ENCODE measurements at places on chromosomes 5 and 9.

DNA sequence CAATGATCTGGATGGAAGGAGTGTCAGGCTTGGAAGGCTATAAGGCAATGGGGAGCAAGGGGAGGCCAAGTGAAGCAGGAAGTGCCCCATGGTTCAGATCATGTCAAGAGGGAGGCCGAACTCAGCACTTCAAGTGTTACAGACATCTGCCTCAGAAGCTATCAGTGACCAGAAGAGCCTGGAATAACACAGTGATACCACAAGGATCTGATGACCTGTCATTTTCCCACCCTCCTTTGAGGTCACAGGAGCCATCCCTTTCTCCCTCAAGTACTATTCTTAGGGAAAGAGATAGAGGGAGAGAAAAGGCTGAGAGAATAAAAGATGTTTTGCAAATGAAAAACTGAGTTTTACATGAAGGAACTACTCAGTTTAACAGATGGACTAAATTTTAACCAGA, 454.8 kb downstream of the CSNK1G3 start:
- no peak for DNase-seq

GRCh38 chr9:82783045-82783444, 279.9 kb downstream of the RASEF start:
- DNase-seq = no peak

DNA sequence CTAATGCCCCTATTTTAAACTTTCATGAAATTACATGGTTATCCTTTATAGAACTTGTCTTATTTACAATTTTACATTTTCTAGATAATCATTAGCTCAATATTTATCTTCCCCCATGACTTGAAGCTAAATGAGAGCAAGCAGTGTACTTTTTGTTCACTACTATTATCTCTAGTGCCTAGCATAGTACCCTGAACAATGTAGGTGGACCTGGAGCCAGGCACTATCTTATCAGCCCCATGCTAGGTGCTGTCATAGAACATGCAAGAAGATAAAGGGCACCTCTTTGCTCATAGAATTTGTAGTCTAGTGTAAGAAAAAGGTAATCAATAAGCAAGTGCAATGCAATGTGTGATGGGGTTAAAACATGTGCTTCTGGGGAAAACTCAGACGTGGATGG, 399.9 kb downstream of the ELAVL2 start:
- no peak for DNase-seq

GRCh38 chr5:44719856-44720255, 88.9 kb upstream of the MRPS30 start:
- no peak for DNase-seq

GRCh38 chr5:1886846-1887587, 4.3 kb upstream of the IRX4 start:
- no peak for DNase-seq

GRCh38 chr9:19995619-19996018, 206.8 kb upstream of the SLC24A2 start:
- no peak for DNase-seq

DNA sequence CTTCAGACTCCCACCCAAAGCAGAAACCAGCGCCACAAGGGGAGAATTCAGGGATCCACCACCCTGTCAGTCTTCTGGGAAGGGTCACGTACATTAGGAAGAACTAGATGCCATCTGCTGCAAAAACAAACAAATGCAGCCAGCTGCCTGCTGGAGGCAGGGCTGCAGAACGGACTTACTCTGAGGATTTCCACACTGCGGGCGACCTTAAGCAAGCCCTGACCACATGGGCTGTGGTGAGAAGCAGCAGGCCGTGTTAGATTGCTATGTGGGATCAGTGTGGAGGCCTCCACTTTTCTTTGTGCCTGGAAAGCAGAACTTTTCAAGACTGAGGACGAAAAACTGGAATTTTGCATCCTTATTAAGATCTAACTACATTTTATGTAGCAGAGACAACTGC, 13.4 kb upstream of the LTC4S start:
- DNase-seq = no peak

DNA sequence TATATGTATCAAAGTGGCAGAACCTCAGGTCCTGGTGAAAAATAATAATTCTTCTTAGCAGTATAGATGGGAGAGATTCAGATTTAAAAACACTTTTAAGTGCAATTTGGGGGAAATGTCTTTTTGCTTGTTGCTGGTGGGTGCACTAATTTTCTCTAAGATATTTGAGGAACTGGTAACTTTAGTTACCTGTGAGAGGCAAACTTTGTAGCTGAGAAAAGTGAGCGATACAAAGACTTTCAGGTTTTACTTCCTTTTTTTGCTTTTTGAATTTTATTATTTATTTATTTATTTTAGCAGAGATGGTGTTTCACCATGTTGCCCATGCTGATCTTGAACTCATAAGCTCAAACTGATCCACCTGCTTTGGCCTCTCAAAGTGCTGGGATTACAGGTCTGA, 303.1 kb upstream of the PTGER4 start:
- no peak for DNase-seq

GRCh38 chr5:156826150-156826549, 23.9 kb upstream of the PPP1R2B start:
- no peak for DNase-seq

- no peak for DNase-seq
Observed at GRCh38 chr9:127211983-127212382, 52.6 kb upstream of the GARNL3 start.

DNA sequence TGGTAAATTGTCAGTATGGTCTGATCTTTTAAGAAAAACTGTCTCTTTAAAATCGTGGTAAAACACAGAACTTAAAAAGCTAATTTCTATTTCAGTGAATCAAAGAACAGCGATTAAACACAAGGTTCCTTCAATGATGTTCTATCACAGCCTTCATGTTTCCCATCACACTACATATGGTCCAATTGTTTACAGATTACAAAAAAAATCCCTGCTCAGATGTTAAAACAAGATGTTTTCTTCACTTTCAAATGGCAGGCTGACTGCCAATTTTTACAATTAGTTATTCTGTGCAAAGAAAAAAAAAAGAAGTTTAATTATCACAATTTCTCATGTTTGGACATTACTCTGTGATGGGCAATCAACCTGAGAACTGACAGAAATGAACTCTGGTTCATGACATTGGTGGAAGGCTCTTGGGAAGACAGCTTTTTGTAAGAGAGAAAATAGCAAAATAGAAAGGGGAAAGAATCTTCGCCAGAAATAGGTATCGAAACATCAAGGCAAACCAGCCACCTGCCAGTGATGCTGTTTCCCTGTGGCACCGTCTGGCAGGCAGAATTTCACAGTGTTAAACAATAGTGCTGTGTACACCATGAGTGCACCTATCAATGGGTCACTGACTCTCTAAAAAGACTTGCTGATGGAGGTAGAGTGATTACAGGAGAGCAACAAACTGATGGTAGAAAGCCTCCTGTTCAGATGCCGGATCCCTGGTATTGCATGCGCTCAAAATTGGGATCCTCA, 1020.0 kb upstream of the ARRDC3 start:
- no peak for DNase-seq

GRCh38 chr5:136538534-136538933, 173.2 kb upstream of the TRPC7 start:
- DNase-seq = no peak

DNA sequence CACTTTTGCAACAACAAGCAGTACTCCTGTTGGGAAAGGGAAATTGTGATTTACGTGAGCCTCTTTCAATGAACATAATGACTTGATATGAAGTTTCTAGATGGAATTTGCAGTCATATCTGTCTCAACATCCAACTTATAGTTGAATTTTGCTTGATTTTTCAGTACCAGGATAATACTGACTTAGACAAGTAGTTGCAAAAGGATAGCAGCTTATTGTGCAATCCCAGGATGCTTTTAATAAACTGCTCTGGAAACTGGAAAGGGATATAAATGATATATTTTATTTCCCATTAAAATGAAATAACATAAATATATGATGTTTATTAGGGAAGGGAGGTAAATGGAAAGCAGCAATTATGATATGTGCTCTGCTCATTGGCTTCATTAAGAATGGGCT, 174.4 kb upstream of the RGMB start:
- no peak for DNase-seq

DNA sequence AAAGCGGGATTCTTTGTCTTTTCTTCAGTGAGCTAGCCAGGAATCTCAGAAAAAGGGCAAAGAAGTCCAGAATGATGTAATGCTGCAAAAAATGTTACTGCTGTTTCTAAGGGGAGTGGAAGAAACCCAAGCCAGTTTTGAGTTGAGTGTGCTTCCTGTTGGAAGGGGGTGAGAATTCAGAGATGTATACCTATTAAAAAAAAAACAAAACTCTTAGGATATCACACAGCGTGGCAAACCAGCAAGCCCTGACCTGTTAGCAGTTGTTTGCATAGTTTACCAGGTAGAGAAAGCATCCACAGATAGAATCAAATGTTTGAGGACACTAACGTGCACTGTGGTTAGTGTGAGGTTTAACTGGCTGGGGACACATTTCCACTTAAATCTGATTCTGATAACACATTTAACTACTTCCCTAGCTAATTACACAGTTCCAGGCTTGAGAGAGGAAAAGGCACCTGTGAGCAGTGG, 11.4 kb downstream of the BASP1 start:
- no peak for DNase-seq

- DNase-seq = no peak
Observed at GRCh38 chr9:37100327-37100726, 20.0 kb upstream of the ZCCHC7 start.

GRCh38 chr9:82410306-82410705, 421.7 kb downstream of the SPATA31D1 start:
- no peak for DNase-seq

GRCh38 chr9:77019236-77019925, at the start of gene FOXB2:
Gene FOXB2 (plus strand): TSS chr9:77019655. CDS start chr9:77019655, 0 bp downstream.
- no peak for DNase-seq

- DNase-seq = no peak
Observed at GRCh38 chr9:80707120-80707519, 982.2 kb downstream of the TLE1 start.

- no peak for DNase-seq
Observed at GRCh38 chr5:179191506-179192184, 131.5 kb downstream of the ZNF354C start.

GRCh38 chr5:156515803-156516360, 188.9 kb downstream of the SGCD start:
- DNase-seq = no peak

DNA sequence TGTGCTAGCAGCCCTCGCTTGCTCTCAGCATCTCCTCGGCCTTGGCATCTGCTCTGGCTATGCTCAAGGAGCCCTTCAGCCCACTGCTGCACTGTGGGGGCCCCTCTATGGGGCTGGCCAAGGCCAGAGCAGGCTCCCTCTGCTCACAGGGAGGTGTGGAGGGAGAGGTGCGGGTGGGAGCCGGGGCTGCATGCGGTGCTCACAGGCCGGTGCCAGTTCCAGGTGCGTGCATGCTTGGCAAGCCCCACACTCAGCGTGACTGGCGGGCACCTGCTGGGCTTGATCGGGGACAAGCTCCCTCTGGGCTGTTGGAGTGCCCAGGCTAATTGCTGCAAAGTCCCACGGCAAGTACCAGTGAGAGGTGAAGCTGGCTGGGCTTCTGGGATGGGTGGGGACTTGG, 170.5 kb downstream of the TRIM36 start:
- DNase-seq = no peak

DNA sequence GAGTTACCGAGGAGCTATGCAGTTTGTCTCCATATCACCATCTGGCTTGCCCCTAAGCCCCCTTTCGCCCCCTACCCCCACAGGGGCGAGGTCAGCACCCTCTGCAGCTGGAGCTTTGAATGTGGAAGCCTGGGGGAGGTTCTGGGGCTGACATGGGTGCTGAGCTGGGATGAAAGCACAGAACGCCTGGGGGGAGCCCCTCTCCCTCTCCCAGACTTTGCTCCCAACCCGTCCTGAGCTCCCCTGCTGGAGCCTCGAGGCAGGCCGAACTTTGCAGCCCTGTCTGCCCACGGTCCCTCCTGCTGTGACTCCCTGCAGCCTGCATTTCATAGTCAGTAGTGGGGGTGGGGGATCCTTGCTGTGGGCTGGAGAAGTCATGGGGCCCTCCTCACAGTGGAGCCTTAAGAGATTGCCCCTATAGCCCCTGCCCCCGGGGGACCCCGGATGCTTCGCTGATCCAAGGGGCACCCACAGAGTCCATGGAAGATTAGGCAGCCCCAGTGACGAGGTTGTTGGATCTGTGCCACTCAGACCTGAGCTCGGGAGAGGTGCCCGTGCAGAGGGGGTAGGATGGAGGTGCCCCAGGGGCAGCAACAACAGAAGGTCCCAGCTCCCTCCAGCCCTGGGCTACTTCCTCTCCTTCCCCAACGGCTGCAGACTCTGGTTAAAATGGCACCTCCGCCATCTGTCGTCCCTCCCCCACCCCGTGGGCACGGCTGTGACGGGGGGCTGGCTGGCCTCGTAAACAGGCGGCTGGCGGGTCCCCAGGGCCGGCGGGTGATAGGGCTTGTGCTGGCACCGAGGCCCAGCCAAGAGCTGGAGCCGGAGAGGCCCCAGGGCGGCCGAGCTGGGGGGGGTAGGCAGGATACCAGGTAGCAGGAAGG, 162.0 kb downstream of the C9orf50 start:
- peak; percentile 40 for DNase-seq

DNA sequence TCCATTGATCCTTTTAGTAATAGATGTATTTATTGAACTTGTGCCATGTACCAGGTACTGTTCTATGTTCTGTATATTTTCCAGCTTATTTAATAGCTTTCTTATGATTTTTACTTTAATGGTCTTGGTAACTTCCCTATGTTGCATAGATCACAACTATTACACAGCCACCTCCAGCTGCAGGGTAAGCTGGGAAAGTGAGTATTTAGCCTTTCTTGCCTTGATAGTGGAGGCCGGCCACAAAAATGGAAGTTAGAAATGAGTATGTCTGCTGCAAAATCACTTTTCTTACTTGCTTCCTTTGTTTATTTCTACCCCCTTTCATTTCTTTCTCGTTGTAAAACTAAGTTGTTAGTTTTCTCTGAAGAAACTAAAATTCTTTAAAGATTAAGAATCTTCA, 43.1 kb upstream of the ANKDD1B start:
- no peak for DNase-seq

DNA sequence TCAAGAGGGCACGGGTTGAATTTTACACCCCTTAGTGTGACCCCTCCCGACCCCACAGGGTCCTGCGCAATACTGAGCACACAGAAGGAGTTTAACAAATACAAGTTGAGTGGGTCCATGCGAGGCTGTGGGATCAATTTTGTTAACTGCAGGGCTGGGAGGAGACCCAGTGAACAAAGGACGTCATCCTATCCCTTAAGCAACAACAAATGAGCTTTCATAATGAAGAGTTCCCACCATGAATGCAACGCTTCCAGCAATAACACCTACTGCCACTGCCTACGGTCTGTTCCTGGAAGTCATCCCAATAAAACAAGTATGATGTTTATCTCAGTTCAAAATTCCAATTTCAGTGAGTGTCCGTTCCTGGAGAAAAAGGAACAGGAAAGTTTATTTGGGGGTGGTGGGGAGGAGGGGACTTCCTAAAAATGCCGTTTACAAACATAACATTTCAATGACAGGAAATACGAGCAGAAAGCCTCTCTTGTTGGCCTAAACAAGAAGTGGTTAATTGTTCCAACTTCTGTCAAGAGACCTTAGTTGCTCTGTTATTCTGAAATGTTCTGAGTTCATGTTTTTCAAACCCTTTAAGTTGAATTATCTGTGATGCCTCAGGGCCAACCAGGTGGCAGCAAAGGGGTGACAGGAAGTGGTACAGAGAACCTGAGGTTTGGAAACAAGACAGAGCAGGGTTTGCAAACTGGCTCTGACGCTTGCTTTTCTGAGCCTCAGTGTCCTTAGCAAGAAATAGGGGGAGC, 65.8 kb upstream of the PLPP6 start:
- no peak for DNase-seq

- DNase-seq = no peak
Observed at GRCh38 chr5:171390883-171391677, 3.4 kb downstream of the NPM1 start.

- DNase-seq = no peak
Observed at GRCh38 chr9:127222388-127223095, 42.0 kb upstream of the GARNL3 start.

All from midbrain (tissue), 1 donor.